ENCODE measurements at places on chromosomes 5 and 9.

GRCh38 chr9:135611142-135611874 is 28.0 kb downstream of the GLT6D1 start:
- DNase-seq: no peak

- peak; percentile 17 for DNase-seq
These were observed 21.6 kb upstream of the CSF1R start for GRCh38 chr5:150107909-150108447.

- no peak for DNase-seq
These were observed 390.4 kb upstream of the PRR16 start for GRCh38 chr5:120073722-120074121.

- no peak for DNase-seq
These were observed 430.4 kb upstream of the NUDT12 start for GRCh38 chr5:103993031-103993430.

GRCh38 chr9:785997-786396 is 55.5 kb upstream of the DMRT1 start:
- no peak for DNase-seq

GRCh38 chr5:154390746-154391359 is 54.9 kb upstream of the SAP30L start:
- no peak for DNase-seq

GRCh38 chr9:85511746-85512145 is 230.0 kb downstream of the AGTPBP1 start:
- DNase-seq: no peak

Data from stomach (tissue), 19 donors.